ENCODE measurements at places on chromosomes 5 and 9.

GRCh38 chr5:27571681-27572080 lies 533.3 kb upstream of the CDH9 start:
- no peak for DNase-seq

GRCh38 chr5:163773226-163773625 lies 267.8 kb downstream of the MAT2B start:
- DNase-seq, result no peak

DNA sequence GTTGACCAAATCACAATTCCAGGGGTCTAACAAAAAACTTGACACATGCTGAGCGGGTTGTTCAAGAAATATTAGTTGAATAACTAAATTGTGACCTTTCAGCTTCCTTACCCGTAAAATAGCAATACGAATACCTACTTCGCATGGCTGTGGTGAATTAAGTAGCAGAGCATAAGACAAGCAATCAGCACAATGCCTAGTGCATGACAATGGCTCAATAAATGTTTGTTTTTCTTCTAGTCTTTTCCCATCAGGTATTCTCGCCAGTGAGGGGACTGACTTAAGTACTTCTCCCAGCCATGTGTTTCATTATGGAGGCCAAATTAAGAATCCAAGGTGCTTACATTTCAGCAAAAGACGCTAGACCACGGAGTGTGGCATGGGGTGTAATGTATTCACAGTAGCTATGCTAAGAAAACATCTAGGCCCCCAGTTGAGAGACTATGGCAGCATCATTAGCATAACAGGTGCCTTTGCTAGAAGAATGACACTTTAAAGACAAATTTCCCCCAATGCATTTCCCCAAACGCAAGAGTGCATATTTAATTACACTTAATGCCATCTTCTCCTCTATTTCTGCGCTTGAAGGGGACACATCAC lies 145.9 kb downstream of the ASTN2 start:
- peak; percentile 42 for DNase-seq

- peak; percentile 5 for DNase-seq
These were observed 242.5 kb upstream of the RIOK2 start for GRCh38 chr5:97425511-97425910.

DNA sequence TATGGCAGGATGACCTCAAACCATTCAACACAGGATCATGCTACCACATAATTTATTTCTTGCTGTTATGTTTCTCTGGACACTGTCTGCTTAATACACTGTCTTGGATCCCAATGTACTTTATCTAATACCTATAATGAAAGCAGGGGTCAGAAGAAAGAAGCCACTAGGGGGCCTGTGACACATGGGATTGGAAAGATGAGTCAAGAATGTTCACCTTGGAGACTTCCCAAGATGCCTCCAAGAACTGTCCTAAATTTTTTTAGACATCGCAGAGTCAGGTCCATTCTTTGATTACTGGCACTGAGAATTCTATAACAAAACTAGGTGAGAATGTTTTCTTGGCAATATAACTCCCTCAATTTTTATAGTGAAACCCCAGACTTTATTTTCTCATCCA lies 305.8 kb upstream of the SMARCA2 start:
- no peak for DNase-seq

- DNase-seq, result no peak
These were observed 149.8 kb upstream of the RAPGEF1 start for GRCh38 chr9:131889437-131890251.

GRCh38 chr5:160479926-160480325 lies 58.3 kb downstream of the PTTG1 start:
- no peak for DNase-seq

GRCh38 chr9:113356686-113357292 lies 7.4 kb downstream of the BSPRY start:
- DNase-seq, result no peak

- no peak for DNase-seq
These were observed 175.3 kb upstream of the ZNF608 start for GRCh38 chr5:124921694-124922093.

DNA sequence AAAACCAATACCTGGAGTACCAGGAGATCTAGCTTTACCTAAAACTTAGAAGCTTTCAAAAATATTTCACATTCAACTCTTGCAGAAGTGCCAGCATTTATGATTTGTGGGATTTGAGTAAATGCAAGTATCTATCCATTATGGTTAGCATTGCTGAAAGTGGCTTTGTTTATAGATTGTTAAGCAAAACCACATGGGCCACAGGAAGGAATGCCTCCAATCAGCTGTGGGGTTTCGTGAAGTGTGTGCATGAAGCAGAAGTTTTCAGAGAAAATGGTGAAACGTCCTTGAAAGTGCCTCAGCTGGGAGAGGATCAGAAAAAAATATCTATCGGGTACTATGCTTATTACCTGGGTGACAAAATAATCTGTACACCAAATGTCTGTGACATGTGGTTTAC lies 4.2 kb downstream of the LECT2 start:
- no peak for DNase-seq

DNA sequence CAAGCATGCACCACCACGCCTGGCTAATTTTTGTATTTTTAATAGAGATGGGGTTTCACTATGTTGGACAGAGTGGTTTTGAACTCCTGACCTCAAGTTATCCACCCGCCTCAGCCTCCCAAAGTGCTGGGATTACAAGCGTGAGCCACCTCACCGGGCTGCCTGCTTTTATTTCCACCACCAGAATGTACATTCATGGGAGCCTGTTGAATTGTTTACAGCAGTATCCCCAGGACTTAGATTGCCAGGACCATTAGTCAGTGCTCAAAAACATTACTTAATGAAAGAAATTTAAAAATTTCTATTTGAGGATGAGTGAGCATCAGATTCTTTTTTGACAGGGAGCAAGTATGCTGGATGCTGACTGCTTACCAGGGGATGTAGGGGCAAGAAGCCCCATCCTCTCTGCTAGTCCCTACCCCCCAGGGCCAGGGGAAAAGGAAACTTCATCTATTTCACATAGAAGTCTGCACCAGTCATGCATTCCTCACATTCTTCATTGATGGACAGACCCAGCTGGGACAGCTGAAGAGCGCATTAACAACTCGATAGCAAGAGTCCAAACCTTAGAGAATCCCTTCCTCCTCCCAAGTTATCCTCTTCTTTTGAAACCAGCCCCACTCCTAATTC lies 10.3 kb upstream of the RGMB start:
- DNase-seq, result no peak

DNA sequence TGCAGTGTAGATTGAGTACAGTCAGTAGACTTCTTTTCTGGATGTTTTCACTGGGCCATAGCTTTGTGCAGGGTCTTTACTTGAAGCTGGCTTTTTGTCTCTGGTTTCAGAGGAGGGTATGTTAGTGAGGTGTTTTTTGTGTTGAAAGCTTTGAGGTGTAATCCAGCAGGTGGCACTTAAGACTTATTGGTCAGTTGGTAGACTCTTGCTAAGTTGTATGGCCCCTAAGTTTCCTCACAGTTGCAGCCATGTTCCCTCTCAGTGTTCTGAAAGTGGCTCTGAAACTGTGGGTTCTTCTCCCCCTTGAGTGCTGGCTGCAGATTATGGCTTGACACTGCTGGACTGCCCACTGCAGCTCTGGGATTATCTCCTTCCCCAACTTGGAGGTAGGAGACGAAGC lies 55.7 kb upstream of the SLC44A1 start:
- DNase-seq, result no peak

- DNase-seq, result no peak
These were observed 1013.1 kb downstream of the NR2F1-AS1 start for GRCh38 chr5:92567831-92568450.

DNA sequence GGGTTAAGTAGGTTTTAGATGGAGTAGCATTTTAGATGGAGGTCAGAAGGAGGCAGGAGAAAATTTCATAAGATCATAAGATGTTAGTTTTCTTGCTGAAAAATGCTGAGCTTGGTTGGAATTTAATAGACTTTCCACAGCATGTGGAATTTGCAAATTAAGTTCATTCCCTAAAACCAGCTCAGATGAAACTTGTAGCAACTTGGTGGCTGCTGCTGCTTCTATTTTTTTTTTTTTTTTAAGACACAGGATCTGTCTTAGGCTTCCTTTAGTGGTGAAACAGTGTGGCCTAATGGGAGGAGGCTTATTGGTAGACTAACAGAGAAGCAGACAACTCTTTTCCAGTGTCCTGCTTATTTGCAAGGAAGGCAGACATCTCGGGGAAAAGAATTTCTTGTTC lies 154.5 kb downstream of the AOPEP start:
- DNase-seq, result no peak

Measured in NT2/D1 (cell line).